Fibroblast of lung (primary cell): ENCODE measurements at places on chromosomes 1 and 21. TPM values are rescaled to one million over a fixed set of nuclear protein-coding genes. Genes with fewer than 3 reads are reported as not detected.

DNA sequence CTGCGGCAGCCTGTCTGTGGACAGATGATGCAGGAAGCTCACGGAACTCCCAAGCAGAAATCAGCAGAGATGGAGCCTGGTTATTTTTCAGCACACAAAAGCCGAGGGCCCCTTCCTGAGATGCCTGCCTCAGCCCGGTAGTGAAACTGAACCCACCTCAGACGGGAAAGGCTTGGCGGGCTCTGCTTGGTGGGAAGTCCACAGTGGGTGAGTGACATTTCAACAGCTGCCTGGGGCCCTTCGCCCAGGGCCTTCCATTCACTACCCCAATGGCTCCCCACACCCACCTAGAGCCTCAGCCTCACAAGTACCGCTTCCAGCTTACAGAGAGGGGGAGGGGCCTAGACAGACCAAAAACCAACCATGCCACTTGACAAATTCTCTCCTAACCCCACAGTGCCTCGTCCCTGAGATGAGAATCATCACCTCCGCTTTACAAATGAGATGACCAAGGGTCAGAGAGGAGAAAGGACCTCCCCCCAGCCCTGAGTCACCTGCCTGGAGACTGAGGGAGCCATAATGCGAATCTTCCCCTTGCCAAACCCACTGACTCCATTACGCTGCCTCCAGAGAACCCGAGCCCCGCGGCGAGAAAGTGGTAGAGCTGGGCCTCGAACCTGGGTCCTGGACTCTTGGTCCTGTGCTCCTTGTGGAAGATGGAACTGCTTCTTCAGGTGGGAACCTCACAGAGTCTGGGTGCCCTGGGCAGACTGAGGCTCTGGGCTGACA is 3.4 kb upstream of the ECE1 start:
- no peak for DNase-seq

DNA sequence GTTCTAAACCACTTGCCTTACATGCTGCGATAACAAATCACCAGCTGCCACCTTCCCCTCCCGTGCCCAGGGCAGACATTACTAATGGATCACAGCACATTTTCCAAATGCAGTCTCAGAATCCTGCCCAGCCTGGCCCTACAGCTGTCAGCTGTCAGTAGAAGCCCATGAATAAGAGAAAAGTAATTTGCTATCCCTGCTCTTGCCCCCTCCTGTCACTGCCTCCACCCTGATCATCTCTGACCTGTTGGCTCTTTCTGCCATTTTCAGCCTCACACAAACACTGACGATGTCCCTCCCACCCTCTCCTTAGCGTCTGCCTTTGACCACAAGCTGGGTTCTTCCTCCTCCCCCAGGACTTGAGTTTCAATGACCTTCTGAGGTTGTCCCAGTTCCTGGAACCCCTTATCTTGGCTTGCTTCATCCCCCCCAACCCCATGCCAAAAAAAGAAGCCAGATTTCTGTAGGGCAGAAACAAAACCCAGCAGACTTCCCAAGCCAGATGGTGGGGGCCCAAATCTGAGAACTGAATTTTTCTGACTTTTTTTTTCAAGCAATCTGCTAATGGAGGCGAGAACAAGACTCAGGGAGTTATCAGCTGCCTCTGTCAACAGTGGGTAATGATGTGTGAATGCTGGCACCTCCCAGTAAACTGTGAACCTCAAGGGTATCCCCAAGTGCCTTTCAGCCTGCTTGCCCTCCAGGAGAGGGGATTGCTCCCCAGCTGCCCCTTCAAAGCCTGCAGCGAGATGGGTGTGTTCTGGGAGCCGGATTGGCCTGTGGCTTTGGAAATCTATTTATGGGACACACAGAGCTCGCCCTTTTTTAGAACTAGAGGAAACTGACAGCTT is 216.5 kb upstream of the VAMP3 start:
- peak; percentile 18 for DNase-seq

- no peak for DNase-seq
These were observed 91.8 kb downstream of the KCNN3 start for GRCh38 chr1:154778275-154778674.

The SZT2 gene
- 17.2 and 26.9 TPM in 2 replicates for total RNA-seq
